ENCODE measurements at places on chromosomes 6 and 20. TPM values are rescaled to one million over a fixed set of nuclear protein-coding genes. Genes with fewer than 3 reads are reported as not detected.

DNA sequence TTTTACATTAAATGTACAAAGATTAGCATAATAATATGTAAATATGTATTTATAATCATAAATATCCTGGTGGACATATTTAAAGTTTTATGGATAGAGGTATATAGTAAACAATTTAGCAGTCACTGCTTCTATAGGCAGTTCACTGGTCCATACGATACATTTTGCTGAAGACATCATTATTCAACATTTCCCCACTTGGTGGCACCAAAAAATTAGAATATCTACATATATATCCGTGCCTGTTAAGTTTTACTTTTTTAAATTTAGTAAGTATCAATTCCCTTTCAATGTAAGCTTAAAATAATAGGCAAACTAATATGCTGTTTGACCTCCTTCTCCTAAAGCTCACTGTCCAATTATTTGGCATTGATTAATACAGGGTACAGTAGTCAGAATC lies 64.2 kb downstream of the LMBRD1 start:
- no peaks in the 10 kb centered on the region for H3K4me1 ChIP-seq
- no peak overlapping the region for H3K27ac ChIP-seq

GRCh38 chr20:10639077-10639736 lies 34.6 kb downstream of the JAG1 start:
- no peaks in the 10 kb centered on the region for H3K36me3 ChIP-seq
- H3K27ac ChIP-seq: no peak overlapping the region
- DNase-seq: no peak
- no peak overlapping the region for H3K4me3 ChIP-seq
- H3K4me1 ChIP-seq: no peaks in the 10 kb centered on the region

- no peaks in the 10 kb centered on the region for H3K4me1 ChIP-seq
- H3K36me3 ChIP-seq: no peaks in the 10 kb centered on the region
- DNase-seq: no peak
- H3K4me3 ChIP-seq: no peak overlapping the region
These were observed 41.5 kb upstream of the FAM83B start for GRCh38 chr6:54805077-54805476.

- H3K27ac ChIP-seq: no peak overlapping the region
- H3K4me3 ChIP-seq: no peak overlapping the region
- H3K36me3 ChIP-seq: no peaks in the 10 kb centered on the region
- H3K4me1 ChIP-seq: peaks cover 11% of the 10 kb centered on the region
- peak; percentile 6 for DNase-seq
- H3K27me3 ChIP-seq: no peaks in the 10 kb centered on the region
These were observed 4.6 kb upstream of the GJB7 start for GRCh38 chr6:87333591-87334181.

GRCh38 chr6:49072146-49072545 lies 390.9 kb downstream of the MMUT start:
- no peak for DNase-seq
- H3K4me1 ChIP-seq: no peaks in the 10 kb centered on the region
- no peak overlapping the region for H3K4me3 ChIP-seq
- H3K36me3 ChIP-seq: no peaks in the 10 kb centered on the region

DNA sequence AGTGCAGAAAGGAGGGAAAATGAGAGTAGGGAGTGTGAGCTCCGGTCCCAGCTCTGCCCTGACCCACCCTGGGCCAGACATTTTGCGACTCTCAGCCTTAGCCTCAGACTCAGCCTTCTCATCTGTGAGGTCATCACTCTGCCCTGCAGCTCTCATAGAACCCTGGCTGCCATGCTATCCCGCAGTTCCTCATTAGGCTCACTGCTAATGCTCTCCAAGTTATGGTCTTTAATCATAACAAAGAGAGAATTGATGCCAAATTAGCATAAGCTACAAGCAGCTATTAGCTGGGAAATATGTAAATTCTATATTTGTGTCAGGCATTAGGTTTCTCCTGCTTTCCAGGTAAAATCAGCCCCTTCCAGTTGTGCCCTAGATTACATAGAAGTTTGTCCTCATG lies 46.5 kb upstream of the MLN start:
- no peak overlapping the region for H3K27ac ChIP-seq
- peaks cover 5% of the 10 kb centered on the region for H3K27me3 ChIP-seq
- DNase-seq: no peak

DNA sequence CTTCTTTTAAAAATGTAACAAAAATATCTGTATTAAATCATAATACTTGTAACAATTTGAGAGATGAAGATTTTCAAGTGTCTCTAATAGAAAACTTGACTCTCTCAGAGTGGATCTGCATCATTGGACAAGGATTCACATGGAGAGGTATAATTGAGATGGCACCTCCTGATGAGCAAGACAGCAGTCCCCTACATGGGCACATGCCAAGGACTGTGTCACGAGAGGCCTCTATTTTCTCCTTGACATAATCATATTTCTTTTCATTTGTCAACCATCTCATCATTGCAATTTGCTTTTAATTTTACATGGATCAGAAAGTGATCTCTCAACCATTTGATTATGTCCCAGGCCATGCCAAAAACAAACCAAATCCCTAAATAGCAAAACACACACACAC lies 206.8 kb upstream of the THEMIS start:
- no peak overlapping the region for H3K27ac ChIP-seq
- H3K4me3 ChIP-seq: no peak overlapping the region

The LTB gene
- 3,276 TPM for polyA plus RNA-seq

The PCK1 gene
- not detected for polyA plus RNA-seq

The MMP24 gene
- polyA plus RNA-seq: 0.07 TPM

The SAMD3 gene
- polyA plus RNA-seq: 55.1 TPM

The PROKR2 gene
- not detected for polyA plus RNA-seq

The MLIP gene
- polyA plus RNA-seq: not detected
